ENCODE measurements at places on chromosomes 16 and 17. TPM values are rescaled to one million over a fixed set of nuclear protein-coding genes. Genes with fewer than 3 reads are reported as not detected.

Gene CCL22
- not detected for total RNA-seq

Gene CEP131
- total RNA-seq: 11.2 TPM

Gene MAPK8IP3
- 238 TPM for total RNA-seq

- peaks cover 6% of the 10 kb centered on the region for H3K36me3 ChIP-seq
- H3K4me1 ChIP-seq: peaks cover 17% of the 10 kb centered on the region
- H3K27ac ChIP-seq: no peak overlapping the region
- H3K27me3 ChIP-seq: peaks cover 4% of the 10 kb centered on the region
These were observed 13.9 kb downstream of the CYB561 start for GRCh38 chr17:63431939-63432804.

DNA sequence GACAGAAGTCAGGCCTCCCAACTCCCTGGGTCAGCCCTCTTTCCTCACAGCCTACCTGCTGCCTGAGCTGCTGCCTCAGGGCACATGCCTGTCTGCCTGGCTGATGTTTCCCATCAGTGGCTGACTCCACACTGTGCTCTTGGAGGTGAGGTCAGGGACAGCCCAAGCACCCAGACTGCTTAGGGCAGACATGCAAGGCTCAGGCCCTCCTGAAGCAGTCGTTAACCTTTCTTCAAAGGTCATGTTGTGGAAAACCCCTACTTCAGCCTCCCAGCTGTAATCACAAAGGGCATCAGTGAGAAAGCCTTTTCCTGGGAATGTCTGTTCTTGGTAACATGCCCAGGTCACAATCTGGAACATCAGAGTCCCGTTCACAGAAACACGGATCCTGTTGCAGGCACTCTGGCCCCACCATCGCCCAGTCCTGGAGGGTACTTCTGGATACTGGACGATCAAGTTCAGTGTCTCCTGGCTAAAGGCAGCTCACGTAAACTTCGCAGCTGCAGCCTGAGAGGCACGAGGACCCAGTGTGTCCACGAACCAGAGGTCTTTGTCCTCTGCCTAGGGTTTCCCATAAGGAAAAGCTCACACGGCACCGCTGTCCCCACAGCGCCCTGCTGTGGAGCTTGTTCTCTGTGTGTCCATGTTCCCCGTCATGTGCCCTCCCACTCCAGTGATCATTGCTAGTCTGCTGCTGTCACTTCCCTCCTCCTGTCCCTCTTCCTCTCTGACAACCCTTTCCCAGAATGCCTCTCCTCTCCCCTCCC, 54.9 kb downstream of the GNAO1 start:
- no peaks in the 10 kb centered on the region for H3K4me1 ChIP-seq
- no peaks in the 10 kb centered on the region for H3K27me3 ChIP-seq
- H3K27ac ChIP-seq: no peak overlapping the region
- DNase-seq: no peak

DNA sequence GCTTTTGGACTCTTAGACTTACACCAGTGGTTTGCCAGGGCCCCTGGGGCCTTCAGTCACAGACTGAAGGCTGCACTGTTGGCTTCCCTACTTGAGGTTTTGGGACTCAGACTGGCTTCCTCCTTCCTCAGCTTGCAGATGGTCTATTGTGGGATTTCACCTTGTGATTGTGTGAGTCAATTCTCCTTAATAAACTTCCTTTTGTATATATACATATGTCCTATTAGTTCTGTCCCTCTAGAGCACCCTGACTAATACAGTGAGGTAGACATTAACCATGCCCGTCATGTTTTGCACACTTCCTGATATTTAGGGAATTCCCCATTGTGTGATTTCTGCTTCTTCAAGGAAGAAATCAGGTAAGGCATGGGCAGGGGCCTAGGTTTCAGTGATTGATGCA, 147.8 kb upstream of the CA10 start:
- H3K4me1 ChIP-seq: no peaks in the 10 kb centered on the region
- no peak overlapping the region for H3K4me3 ChIP-seq
- H3K27me3 ChIP-seq: no peaks in the 10 kb centered on the region
- no peak overlapping the region for H3K27ac ChIP-seq

GRCh38 chr16:4392382-4393239, 21.0 kb downstream of the VASN start:
- H3K4me3 ChIP-seq: no peak overlapping the region
- H3K27ac ChIP-seq: no peak overlapping the region
- H3K27me3 ChIP-seq: no peaks in the 10 kb centered on the region

- no peaks in the 10 kb centered on the region for H3K4me1 ChIP-seq
- no peak overlapping the region for H3K27ac ChIP-seq
- H3K36me3 ChIP-seq: peaks cover 5% of the 10 kb centered on the region
These were observed 20.8 kb downstream of the GOSR2 start for GRCh38 chr17:46943501-46944393.
